Motor neuron (in vitro differentiated cells): ENCODE measurements at places on chromosomes 7 and 10. TPM values are rescaled to one million over a fixed set of nuclear protein-coding genes. Genes with fewer than 3 reads are reported as not detected.

Gene TSPAN14
- total RNA-seq, result 17.2 and 20.0 TPM in 2 replicates

Gene HOGA1
- total RNA-seq, result 0.46 and 0.83 TPM in 2 replicates

GRCh38 chr10:116742367-116743265, at the start of gene HSPA12A:
Gene HSPA12A (minus strand): TSS chr10:116742566. CDS start chr10:116742469, 97 bp downstream.
- ATAC-seq, result peak; percentile 77

DNA sequence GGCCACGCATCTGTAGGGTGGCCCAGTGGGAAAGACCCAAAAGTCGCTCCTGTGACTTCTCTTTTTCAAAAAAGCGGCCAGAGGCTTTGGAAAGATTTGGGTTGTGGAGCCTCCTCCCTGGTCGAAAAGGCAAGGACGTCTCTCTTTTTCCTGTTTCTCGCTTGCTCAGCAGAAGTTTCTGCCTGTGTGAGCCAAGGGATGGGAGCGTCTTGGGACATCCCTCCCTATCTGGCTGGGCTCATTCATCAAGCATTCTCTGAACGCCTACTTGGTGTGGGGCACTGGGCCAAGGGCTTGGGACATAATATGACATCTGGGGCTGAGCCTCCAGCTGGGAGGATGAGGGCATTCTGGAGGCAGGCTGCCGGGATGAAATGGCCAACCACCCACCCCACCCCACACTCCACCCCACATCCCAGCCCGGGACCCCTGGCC, 120.9 kb downstream of the C10orf105 start:
- peak; percentile 53 for ATAC-seq

GRCh38 chr7:1136841-1137516, 23.0 kb downstream of the ZFAND2A start:
- no peak for ATAC-seq

- ATAC-seq, result no peak
Observed at GRCh38 chr7:150948791-150949251, 29.3 kb downstream of the KCNH2 start.

DNA sequence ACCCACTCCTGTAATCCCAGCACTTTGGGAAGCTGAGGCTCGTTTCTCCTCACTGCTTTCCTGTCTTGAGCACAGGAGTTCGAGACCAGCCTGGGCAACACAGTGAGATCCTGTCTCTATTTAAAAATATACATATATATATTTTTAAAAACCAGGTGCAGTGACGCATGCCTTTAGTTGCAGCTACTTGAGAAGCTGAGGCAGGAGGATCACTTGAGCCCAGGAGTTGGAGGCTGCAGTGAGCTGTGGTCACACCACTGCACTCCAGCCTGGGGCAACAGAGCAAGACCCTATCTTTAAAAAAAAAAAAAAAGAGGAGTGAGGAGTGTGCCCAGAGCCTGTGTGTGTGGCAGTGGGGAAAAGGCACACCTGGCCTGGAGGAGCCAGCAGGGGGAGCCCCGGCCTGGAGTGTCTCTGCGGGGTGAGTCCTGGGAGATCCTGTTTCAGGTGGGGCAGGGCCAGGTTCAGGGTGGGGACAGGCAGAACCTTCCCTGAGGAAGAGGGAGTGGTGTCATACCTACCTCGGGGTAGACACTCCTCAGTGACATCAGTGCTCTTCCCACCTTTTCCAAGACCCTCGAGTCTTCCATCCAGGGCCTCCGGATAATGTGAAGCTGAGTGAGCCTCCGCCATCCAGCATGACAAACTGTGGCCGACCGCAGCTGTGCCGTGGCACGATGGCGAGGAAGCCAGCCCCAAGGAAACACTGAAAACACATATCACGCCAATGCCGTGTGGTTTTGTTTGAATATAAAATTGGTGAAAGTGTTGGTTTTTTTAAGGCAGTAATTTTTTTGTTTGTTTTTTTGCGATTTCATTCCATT, 9.0 kb upstream of the ARPC1B start:
- no peak for ATAC-seq

GRCh38 chr7:24239260-24239659, 44.7 kb upstream of the NPY start:
- no peak for ATAC-seq

DNA sequence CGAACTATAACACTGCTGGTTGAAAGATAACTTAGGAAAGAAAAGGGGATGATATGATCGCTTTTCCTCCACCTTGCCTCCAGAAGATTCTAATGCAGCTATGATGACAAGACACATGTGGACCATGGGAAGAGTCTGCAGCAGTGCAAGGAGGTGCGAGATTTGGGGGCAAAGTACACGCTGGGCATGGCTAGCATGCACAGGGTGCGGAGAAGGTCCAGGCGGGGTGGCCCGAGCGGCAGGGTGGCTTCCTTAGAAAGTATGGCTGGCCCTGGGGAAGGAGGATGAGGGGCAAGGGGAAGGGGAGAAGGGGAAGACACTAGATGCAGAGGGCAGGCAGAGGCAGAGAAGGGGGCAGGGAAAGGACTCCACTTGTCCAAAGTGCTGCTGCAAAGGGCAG, 15.6 kb downstream of the ATXN7L1 start:
- no peak for ATAC-seq

DNA sequence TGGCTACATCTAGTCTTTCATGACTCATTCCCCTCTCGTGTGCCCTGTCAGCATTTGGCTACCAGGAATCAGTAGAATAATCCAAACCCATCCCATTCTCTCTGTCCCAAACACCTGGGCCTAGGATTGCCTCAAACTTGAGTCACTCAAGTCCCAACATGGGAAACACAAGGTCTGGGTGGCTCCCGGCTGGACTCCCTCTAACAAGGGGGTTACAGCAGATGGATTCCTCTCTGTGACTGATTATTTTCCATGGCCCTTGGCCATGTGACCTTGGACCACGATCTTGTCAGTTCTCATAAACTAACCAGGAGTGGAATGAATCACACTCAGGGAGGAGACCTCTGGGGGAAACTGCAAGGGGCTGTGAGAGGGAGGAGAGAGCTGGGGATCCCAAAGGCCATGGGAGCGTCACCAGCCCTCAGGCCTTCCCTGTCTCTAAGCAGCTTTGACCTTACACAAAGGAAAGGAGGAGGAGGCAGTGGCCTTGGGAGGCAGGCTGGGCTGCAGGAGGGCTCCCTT, 533.1 kb downstream of the KCNMA1 start:
- ATAC-seq, result no peak
